ENCODE measurements at places on chromosomes 2 and 18.
A peak's percentile ranks its signal among the peaks of the same experiment; 100 is the strongest.

DNA sequence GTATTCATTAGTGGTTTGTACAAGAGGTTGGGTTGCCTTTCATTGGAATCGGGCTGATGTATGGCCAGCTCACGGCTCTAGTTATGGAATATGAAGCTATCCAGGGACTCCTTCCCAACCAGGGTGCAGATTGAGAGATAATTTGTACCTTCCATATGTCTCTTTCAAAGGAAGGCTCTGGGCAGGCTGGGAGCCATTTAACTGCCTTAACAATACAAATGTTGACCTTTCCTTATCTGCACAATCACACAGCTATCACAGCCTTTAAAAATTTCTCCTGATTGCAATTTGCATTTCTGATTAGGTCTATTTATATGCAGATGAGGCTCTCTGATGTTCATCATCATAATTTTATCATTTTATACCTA is 58.7 kb downstream of the MYO3B start:
- no peak for DNase-seq

GRCh38 chr18:79732721-79733025 is 53.1 kb downstream of the CTDP1 start:
- no peak for DNase-seq

GRCh38 chr2:70893186-70893585 is 42.5 kb upstream of the ATP6V1B1 start:
- DNase-seq = no peak

- no peak for DNase-seq
Observed at GRCh38 chr2:142042536-142043199, 88.1 kb downstream of the LRP1B start.

DNA sequence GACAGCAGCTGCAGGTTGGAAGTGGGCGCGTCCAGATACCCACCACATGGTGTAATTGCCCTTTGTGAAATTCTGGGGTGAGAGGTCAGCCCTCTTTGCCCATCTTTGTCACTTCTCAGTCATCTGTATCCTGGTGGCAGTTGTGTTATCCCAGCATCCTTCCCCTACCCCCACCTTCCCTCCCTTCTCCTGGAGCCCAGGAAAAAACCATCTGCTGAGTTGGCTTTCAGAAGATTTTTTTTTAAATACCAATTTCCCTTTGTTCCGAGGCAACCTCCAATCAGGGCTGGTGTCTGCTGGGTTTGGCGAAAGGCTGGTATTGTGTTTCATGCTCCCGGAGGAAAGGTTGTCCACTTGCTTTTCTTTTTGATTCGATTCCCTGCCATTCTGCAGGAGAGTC is 35.2 kb downstream of the SETBP1 start:
- DNase-seq = no peak

- no peak for DNase-seq
Observed at GRCh38 chr2:10057231-10058107, 14.1 kb downstream of the KLF11 start.

DNA sequence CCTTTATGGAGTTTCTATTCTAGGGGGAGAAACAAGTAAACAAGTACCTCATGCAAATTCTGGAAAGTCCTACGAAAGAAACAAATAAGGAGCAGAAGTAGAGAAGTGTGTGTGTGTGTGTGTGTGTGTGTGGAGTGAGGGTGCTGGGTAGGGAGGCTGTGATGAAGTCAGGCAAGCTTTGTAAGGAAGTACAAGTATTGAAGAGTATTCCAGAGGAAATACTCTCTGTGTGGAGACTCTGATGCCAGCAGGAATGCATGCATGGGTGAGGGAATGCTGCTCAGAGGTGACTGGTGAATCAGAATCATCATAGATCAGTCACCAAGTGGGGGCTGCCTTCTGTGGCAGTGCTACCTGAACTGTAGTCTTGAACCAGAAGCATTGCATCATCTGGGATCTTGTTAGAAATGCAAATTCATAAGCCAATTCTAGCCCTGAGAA is 34.5 kb downstream of the SLC4A3 start:
- no peak for DNase-seq

DNA sequence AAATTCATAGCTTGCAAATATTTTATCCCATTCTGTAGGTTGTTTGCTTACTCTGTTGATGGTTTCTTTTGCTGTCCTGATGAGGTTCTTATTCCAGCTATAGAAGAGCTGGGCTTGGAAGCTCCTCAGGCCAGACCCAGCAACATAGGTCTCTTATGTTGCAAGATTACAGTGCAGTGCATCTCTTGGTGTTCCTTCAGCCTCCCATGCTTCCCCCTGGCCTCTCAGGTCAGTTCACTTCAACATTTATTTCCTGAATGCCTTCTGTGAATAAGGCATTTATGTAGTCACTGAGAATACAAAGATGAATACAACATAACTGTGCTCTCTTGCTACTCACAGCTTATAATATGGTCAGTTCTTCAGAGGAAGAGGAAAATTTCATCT is 179.0 kb upstream of the SLC39A10 start:
- no peak for DNase-seq

GRCh38 chr2:131588152-131588873 is 60.6 kb downstream of the CCDC74A start:
- DNase-seq = no peak

DNA sequence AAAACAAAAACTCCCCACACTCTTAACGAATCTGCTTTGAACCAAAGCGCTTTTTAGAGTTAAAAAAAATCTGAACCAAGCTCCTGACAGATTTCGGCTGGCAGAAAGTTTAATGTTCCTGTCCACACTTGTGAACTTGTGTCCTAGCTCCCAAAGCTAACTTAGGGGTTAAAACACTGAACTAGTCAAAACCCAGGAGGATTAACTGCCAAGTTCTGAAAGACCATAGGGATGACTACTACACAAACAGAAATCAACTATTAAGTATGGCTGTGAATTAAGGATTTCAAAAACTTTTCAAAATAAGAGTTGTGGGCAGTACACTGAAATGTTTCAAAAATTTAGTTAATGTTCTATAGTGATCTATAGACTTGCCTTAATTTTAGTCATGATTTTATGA is 26.2 kb upstream of the CDKL4 start:
- no peak for DNase-seq

GRCh38 chr2:85504778-85505261 is 34.1 kb upstream of the MAT2A start:
- peak; percentile 48 for DNase-seq

DNA sequence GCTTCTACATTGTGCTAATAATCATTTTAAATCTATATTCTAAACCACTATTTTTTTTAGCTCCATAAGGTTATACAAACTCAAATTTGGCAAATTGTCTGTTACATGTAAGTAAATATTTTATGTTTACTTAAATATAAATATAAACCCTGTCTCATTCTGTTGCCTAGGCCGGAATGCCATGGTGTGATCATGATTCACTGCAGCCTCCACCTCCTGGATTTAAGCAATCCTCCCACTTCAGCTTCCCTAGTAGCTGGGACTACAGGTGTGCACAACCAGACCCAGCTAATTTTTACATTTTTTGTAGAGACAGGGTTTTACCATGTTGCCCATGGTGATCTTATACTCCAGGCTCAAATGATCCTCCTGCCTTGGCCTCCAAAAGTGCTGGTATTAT is 124.7 kb downstream of the MEIS1 start:
- DNase-seq = no peak

DNA sequence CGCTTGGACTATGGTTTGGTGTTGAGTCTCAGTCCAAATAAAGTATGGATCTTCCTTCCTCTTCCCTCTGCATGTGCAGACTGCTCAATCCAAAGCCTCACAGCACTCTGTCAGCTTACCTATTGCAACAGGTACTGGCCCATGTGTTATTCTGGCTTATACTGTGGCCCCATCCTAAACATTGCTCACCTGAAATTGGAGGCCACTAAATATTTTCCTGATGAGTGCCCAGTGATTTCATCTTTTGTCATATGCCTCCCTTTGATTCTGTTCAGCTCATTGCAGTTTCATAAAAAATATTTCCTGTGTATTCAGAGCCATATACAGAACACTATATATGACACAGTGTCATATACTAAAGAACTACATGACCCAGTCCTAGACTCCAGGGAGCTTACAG is 86.3 kb upstream of the FAM136A start:
- no peak for DNase-seq

DNA sequence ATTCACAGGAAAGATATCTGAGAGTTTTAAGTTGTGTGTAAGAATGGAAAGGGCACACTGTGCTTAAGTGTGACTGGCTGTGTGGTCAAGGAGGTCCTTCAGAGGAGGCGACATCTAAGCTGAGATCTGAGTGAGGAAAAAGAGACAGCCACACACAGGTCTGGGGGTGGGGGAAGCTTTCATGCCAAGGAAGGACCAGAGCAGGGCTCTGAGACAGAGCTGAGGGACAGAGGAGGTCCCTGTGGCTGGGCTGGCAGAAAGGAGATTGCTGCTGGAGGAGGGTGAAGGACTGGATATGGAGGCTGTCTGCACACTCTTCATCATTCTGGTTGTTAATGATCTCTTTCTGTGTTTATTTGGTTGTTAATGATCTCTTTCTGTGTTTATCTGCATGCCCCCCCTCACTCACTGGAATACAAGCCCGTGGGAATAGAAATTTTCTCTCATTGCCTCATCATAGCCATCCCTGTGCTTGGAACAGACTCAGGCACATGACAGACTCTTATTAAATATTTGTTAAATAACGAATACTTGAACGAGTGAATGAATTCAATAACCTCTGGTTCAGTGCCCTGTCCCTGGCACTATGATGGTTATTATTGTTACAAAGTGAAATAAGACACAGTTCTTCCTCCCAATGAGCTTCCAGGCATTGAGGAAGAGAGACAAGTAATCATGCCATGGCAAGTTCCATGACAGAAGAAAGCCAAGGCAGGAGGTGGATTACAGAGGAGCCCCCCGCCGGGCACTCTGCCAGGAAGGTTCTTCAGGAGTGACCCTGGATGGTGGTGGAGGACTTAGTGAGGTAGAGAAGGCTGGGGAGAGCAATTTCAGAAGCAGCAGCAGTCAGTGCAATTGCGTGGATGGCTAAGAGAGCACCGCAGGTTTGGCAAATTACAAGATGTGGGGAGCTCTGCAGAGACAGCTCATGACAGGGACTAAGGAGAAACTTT is 399.4 kb upstream of the HS6ST1 start:
- no peak for DNase-seq

- DNase-seq = no peak
Observed at GRCh38 chr2:173750353-173750801, 214.8 kb downstream of the SP3 start.

GRCh38 chr2:116148361-116148760 is 1666.1 kb upstream of the DDX18 start:
- no peak for DNase-seq

- DNase-seq = no peak
Observed at GRCh38 chr18:2709316-2709715, 53.8 kb downstream of the SMCHD1 start.

DNA sequence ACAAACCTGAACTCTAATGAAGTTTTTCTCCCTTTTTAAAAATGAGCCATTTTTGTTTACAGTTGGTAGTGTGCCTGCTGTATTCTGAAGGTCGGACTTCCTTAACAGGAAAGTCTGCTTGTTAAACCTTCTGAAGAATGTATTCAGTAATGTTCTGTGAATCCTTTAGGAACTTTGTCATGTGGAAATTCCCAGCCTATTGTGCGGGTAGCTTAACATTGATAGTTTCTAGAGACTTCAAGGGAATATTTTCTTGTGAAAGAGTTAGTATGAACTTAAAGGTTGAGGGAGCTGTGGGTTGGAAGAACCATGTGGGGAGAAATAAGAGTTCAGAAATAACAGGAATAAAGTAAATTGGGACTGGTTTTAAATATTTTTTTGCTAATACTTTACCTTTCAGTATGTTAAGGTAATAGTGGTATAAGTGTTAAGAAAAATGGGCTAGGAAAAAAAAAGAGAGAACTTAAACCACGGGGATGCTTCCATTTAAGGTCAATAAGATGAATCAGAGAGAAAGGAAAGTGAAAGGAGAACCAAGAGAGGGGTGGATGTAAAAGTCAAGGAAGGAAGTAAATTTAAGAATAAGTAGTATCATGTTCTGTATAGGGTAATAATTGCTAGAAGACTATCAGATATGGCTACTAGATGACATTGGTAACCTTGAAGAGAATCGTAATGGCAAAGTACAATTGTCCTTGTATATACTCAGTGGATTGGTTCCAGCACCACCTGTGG is 90.5 kb downstream of the PMS1 start:
- DNase-seq = no peak

DNA sequence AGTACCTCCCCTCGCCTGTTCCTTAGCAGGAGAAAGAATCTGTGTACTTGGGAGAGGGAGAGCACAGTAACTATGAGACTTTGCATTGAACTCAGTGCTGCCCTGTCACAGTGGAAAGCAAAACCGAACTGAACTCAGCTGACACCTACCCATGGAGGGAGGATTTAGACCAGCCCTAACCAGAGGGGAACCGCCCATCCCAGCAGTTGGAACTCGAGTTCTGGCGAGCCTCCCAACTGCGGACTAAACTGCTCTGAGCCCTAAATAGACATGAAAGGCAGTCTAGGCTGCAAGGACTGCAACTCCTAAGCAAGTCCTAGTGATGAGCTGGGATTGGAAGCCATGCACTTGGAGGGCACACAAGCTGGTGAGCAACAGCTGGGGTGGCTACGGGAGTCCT is 110.4 kb downstream of the GRB14 start:
- DNase-seq = no peak

- no peak for DNase-seq
Observed at GRCh38 chr2:176745543-176746200, 466.9 kb upstream of the HNRNPA3 start.

DNA sequence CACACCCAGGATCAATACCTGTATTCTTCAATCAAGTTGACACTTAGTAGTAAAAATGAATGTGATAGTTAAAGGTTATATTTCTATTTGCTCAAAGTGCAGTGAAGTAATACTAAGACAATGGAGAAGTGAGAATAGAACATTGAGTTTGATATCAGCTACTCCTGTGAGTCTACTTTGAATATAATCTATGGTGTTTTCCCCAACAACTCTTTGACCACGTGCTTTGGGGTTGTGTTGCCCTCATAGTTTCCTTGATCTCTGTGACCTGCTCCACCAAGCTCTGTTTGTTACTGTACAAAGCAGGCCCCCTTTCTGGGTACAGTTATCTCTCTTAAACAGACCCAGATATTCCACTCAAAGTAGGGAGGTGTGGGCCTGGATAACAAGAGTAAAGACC is 222.9 kb downstream of the GALR1 start:
- DNase-seq = no peak

DNA sequence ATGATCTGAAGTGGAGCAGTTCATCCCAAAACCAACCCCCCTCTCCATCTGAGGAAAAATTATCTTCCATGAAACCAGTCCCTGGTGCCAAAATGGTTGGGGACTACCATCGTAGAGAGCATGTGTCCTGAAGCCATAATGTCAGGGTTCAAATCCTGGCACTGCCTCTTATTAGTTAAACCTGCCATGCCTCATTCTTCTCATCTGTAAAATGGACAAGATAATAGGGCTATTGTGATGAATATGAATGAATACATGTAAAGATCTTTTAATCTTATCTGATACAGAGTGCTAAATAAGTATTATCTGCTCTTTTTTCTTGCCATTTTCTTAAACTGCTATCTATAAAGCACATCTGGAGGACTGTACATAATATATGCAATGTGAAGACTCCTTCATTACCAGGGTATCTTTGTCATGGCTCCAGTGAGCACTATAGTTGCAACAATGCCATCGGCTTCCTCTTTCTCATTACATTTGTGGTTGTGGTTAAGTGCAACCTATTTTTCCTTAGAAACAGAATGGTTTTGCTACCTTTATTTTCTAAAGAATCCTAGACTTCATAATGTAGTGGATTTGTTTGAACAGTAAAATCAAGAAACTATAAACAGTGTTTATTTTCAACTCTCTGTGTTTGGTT is 27.0 kb downstream of the MFSD6 start:
- peak; percentile 92 for DNase-seq

- no peak for DNase-seq
Observed at GRCh38 chr2:17821535-17822444, 5.5 kb downstream of the MSGN1 start.

- peak; percentile 83 for DNase-seq
Observed at GRCh38 chr2:96145036-96145847, at the start of gene DUSP2. DUSP2 (minus strand) TSS chr2:96145440; CDS start chr2:96145354, 86 bp downstream.

GRCh38 chr2:73718421-73718820 is 18.7 kb downstream of the TPRKB start:
- no peak for DNase-seq
